Esophagus mucosa (tissue), 1 donor: ENCODE measurements at places on chromosomes 16 and 17.

GRCh38 chr16:50302472-50303005 lies 36.2 kb downstream of the ADCY7 start:
- ATAC-seq, result no peak

GRCh38 chr16:75618780-75619179 lies 4.3 kb downstream of the ADAT1 start:
- no peak for ATAC-seq

GRCh38 chr17:30961209-30962188 lies 9.3 kb upstream of the RNF135 start:
- no peak for ATAC-seq

- ATAC-seq, result peak; percentile 86
Measured at GRCh38 chr17:18033442-18034099, 5.4 kb downstream of the ATPAF2 start.

DNA sequence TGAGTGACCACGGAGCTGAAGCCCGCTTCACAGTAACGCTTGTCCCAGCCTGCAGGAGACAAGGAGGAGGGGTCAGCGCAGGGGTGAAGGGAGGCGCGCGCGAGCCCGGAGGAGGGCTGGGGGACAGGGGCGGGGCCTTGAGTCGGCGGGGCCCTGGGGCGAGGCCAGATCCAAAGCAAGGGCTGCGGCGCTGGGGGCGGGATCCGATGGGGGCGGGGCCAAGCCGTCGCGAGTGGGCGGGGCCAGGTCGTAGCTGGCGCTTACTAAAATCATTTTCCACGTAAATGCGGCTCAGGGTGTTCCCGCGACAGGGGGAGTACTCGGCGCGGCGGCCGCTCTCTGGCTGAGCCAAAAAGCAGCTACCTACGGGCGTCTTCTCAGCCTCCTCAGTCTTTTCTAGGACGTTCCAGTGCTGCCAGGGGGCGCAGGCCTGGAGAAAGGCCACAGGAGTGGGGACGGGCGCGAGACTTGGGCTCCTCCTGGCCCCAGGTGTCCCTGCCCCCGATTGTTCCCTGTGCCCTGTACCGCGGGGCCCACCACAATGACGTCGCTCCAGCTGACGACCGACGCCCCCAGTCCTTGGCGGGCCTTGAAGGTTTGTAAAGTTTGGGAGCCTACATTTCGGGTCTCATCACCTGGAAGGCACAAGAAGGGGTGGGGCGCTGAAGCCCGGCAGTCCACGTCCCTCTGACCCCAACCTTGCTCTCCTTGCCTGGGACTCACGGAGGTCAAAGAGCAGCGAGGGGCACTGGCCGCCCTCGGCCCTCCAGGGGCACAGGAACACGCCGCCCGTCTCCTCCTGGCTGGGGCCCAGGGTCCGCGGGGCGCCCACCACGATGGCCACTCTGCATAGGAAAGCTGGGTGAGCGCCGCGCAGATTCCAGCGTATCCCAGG lies 3.9 kb downstream of the ITGA2B start:
- ATAC-seq, result peak; percentile 83

DNA sequence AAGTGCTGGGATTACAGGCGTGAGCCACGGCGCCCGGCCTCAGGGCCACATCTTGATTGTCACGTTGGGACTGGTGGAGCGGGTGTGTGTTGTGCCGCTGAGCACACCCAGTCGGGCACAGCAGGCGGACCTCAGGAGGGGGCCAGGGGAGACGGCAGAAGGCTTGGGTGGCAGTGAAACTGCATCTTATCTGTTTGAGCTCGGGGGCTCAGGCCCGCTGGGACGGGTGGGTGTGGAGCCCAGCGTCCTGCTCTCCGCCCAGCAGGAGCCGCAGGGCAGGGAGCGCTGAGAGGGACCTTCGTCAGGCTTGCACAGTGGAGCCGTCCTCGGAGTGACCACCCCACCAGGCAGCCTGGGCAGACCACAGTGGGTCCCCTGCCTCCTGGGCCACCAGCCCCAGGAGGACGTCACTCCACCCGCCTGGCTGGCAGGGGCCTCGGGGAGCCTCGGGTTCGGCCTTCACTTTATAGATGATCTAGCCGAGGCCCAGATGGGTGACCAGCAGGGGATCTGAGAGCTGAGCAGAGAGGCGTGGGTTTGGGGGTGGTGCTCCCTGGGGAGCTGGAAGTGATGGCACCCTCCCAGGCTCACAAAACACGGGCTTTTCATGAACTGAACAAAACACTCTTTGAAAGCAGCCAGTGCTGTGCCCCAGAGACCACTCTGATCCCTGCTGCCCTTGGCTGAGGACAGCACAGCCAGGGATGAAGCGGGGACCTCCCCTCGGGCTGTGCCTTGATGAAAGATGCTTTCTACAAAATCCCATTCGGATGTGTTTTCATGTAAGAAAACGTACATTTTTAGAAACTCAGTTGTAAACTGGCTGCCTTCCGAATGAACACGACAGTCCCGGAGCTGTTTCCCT lies 181.1 kb downstream of the SEC14L1 start:
- no peak for ATAC-seq

- no peak for ATAC-seq
Measured at GRCh38 chr16:26672206-26672605, 394.5 kb upstream of the C16orf82 start.

DNA sequence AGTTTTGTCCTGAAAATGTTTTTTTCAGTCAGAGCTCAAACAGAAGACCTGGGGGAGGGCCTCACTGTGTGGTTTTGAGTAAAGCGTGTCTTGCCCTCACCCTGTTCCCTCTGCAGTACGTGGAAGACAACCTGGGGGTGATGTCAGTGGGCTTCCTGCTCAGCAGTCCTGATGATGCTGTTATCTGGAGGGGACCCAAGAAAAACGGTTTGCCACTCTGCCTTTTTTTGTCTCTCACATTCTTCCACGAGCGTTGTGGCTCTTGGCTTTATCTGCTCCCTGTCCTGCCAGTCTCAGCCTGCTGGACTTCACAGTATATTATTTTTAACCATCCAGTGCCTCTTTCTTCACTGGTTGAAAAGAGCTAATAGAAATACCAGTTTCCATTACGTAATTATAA lies 12.9 kb downstream of the NUBP1 start:
- ATAC-seq, result no peak

DNA sequence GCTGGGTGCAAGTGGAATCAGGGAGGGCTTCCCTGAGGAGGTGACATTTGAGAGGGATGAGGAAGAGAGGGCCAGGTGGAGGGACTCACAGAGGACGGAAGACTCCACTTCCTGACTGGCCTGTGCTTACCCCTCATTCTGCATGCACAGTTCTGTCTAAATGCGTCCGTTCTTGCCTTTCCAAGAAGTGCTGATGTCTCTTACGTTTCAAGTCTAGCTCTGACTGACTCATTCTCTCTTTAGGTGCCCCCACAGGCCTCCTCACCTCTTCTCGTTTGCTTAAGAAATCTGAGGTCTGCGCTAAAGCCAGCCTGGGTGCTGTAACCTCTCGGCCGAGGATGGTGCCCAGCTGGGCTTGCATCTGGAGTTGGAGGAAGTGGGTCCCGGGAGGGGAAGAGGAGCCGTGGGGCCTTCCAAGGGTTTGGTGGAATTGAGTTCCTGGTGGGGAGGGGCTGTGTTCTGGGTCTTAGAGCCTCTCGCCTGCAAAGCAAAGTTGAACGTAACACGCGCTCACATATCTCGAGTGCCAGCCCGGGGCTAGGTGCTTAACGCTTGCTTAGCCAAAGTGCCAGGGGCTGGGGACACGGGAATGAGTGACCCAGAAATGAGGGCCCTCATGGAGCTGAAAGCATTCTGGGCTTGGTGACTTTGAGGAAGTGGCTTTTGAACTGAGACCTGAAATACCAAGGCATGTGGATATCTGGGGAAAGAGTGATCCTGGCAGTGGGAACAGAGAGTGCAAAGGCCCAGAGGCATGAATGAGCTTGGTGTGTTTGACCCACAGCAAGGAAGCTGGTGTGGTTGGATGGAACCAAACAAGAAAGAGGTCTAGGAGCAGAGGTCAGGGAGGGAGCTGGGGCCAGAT lies 4.8 kb downstream of the IL4R start:
- peak; percentile 42 for ATAC-seq

DNA sequence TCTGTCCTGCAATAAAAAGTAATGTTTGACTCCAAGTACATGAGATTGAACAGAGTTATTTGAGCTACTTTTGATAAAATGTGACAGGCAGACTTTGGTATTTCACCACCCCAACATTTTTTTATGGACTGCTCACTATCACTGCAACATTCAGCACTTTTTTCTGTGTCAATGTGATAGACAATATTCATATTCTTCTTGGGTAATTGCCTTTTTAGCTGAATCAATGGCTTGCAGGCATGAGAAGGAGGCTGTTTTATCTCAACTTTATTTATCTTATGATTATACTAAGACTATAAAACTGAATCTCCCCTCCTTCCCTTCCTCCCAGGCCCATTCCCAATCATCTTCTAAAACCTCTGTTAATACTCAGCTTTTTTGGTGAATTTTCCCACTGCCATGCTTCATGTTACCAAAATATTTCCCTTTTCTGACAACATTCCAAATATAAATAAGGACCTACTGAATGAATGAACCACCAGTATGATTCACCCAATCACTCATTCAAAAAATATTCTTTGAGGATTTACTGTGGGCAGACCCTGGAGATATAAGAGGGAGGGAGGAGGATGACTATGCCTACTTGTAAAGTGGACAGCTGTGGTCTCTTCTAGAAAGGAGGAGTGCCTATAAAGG lies 67.6 kb downstream of the CDH13 start:
- no peak for ATAC-seq

DNA sequence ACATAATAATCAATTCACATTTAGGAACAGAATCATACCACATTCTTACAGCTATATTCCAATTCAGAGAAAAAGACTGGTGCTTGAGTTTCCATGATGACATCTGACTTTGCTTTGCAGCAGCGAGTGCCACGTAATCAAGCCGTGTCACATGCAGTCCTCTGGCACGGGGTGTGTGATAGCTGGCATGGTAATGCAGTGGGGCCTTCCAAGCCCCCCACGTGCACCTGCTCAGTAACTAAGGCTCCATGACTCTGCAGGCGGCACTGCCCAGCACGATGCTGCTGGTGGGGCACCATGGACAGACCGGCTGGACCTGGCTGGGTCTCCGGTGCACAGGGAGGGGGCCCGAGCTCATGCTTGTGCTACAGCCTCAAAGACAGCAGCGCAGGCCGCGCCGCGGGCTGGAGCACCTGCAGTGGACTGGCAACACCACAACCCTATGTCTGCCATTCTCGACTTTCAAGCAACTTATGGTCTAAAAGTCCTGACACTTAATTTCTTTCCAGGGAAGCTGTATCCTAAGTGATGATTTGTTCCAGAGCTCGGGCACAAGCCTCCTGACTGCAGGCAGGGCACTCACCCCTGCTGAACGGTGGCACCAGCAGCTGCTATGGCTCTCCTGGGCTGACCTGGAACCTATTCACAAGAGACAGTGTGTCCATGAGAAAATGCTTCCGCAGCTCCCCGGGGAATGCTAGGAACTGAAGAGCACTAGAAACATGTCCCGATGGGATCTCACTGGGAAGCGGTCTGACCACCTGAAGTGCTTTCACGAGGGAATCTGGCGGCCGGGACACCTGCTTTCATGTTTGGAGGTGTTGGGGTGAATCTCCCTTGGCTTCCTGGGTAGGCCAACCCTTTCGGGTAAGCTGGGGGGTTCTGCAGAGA lies 99.5 kb upstream of the DNAH17 start:
- no peak for ATAC-seq

GRCh38 chr17:38584350-38584925 lies 21.3 kb downstream of the SRCIN1 start:
- ATAC-seq, result peak; percentile 85

DNA sequence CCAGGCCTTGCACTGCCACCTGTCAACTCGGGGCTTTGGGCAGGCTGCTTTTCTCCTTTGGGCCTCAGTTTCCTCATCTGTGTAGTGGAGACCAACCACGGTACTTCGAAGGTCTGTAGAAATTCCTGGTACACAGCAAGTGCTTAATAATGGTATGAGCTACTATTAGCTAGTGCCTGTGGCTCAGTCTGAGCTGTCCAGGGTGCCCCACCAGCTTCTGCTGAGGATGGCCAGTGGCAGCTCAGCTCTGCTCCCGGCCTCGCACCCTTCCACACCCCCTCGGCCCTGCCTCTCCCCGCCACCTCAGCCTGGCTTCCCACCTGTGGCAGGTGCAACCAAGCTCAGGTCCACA lies 26.2 kb upstream of the PLCG2 start:
- ATAC-seq, result no peak

DNA sequence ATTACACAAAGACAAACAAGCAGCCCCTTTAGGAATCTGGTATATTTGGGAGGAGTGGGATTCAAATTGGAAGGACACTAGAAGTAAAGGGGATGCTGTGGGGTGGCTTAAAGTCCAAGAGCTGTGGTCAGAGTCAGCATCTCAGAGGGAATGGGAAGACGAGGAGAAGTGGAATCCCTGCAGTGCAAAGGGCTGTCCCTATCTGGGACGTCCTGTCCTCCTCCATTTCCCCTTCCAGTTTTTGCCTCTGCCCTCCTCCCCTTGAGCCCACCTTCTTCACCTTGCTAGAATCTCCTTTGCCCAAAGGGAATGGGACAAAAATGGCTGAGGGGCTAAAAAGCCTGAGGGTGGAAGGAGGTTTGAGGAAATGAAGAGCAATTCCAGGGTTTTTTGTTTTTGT lies 4.2 kb upstream of the PLXDC1 start:
- no peak for ATAC-seq

- peak; percentile 52 for ATAC-seq
Measured at GRCh38 chr17:64357191-64357981, 33.3 kb downstream of the PECAM1 start.

GRCh38 chr17:28953444-28954118 lies 2.3 kb upstream of the PHF12 start:
- no peak for ATAC-seq

GRCh38 chr17:80005360-80006338 lies 30.0 kb downstream of the TBC1D16 start:
- peak; percentile 37 for ATAC-seq

- ATAC-seq, result no peak
Measured at GRCh38 chr16:50311891-50312501, 45.6 kb downstream of the ADCY7 start.

DNA sequence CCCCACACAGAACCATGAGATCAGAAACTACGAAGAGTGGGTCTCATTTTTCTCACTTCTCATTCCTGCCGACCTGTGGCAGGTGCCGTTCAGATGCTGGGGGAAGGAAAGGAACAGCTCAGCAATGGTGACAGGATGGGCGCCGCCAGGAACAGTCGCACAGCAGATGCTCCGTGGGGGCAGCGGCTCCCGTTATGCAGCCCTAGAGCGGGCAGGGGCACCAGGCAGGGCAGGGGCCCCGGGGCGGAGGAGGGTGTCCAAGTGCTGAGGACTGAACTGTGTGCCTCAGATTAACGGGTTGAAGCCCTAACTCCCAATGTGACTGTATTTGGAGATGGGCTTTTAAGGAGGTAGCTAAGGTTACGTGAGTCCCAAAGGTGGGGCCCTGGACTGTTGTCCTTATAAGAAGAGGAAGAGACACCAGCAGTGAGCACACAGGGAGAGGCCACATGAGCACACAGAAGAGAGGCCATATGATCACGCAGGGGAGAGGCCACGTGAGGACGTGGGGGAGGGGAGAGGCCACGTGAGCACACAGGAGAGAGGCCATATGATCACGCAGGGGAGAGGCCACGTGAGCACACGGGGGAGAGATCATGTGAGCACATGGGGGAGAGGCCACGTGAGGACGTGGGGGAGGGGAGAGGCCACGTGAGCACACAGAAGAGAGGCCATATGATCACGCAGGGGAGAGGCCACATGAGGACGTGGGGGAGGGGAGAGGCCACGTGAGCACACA lies 95.7 kb upstream of the METRNL start:
- no peak for ATAC-seq
